ENCODE measurements at places on chromosomes 16 and 17. TPM values are rescaled to one million over a fixed set of nuclear protein-coding genes. Genes with fewer than 3 reads are reported as not detected.

COX4I1 gene
- 497 TPM for total RNA-seq

MTSS2 gene
- 39.7 TPM for total RNA-seq

TMIGD1 gene
- total RNA-seq, result not detected

ZG16 gene
- total RNA-seq, result not detected

C16orf92 gene
- total RNA-seq, result not detected

ESRP2 gene
- 44.6 TPM for total RNA-seq

CORO6 gene
- total RNA-seq, result 39.9 TPM

PARD6A gene
- total RNA-seq, result 2.3 TPM

GRCh38 chr16:80671281-80671849 is 130.6 kb downstream of the DYNLRB2 start:
- H3K4me1 ChIP-seq, result no peaks in the 10 kb centered on the region
- no peaks in the 10 kb centered on the region for H3K27me3 ChIP-seq
- H3K4me3 ChIP-seq, result no peak overlapping the region

DNA sequence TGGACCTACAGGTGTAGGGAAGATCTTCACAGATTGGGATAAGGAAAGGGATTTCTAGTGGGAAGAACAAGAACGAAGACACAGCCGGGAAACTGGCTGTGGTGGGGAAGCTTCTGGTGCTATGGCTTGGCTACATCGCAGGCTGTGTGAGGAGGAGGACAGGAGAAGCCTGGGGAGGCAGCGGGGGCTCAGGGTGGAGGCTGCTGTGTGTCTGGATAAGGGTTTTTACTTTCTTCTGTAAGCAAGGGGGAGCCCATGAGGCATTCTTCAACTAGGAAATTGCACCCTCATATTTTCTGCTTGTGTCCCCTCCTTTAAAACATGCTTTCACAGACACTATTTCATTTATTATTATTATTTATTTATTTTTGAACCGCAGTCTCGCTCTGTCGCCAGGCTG is 2.9 kb upstream of the RHBDF2 start:
- H3K4me1 ChIP-seq, result peaks cover 40% of the 10 kb centered on the region
- no peaks in the 10 kb centered on the region for H3K27me3 ChIP-seq
- no peak overlapping the region for H3K4me3 ChIP-seq
- no peak overlapping the region for H3K27ac ChIP-seq

- no peak overlapping the region for H3K27ac ChIP-seq
- H3K4me1 ChIP-seq, result peaks cover 16% of the 10 kb centered on the region
- no peaks in the 10 kb centered on the region for H3K27me3 ChIP-seq
Measured at GRCh38 chr17:67353929-67354574, 12.3 kb downstream of the PSMD12 start.

DNA sequence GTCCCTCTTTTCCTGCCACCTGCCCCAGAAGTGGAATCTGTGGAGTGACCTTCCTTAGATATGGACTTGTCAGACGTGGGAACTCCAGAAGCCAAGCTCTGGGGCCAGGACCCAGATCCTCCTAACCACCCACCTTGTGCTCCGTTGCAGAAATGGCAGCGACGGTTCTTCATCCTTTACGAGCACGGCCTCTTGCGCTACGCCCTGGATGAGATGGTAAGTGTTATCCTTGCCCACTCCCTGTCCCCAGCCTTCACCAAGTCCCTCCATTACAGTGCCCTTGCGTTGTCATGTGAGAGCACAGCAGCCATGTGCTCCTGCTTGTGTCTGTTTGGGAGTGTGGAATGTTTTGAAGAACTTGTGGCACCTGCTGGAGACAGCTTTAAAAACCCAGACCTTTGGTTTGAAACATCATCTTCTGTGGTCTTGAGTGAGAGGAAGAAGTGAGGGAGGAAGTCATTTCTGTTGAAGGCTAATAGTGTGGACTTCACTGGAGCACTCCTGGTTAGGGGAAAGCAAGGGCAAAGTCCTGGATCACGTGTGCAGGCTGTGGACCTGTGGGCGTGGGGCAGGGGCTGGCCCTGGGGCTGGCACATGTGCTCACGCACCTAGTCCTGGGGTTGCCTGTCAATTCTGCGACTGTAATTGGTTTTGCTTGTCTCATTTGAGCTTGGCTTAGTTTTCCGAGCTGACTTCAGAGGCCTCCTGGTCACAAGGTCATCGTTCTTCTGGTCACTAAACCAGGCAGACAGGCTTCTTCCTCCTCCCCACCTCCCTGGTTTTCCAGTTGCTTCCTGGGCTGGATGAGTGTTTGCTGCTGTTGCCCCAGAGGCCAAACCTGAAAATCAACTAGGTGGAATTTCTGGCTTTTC is 35.8 kb downstream of the MPRIP start:
- H3K27ac ChIP-seq, result peak overlapping the region; percentile 72
- peaks cover 30% of the 10 kb centered on the region for H3K4me1 ChIP-seq
- DNase-seq, result no peak
- no peaks in the 10 kb centered on the region for H3K27me3 ChIP-seq
- no peaks in the 10 kb centered on the region for H3K36me3 ChIP-seq
- no peak overlapping the region for H3K4me3 ChIP-seq

- H3K4me1 ChIP-seq, result peaks cover 36% of the 10 kb centered on the region
- H3K4me3 ChIP-seq, result no peak overlapping the region
- DNase-seq, result no peak
Measured at GRCh38 chr17:43841282-43841681, 5.7 kb upstream of the CD300LG start.

- H3K36me3 ChIP-seq, result no peaks in the 10 kb centered on the region
- DNase-seq, result no peak
- no peaks in the 10 kb centered on the region for H3K4me1 ChIP-seq
- H3K27me3 ChIP-seq, result no peaks in the 10 kb centered on the region
- no peak overlapping the region for H3K27ac ChIP-seq
- no peak overlapping the region for H3K4me3 ChIP-seq
Measured at GRCh38 chr17:50244771-50245170, 29.5 kb upstream of the TMEM92 start.

- no peaks in the 10 kb centered on the region for H3K4me1 ChIP-seq
- H3K4me3 ChIP-seq, result no peak overlapping the region
- H3K27ac ChIP-seq, result no peak overlapping the region
- no peaks in the 10 kb centered on the region for H3K27me3 ChIP-seq
- H3K36me3 ChIP-seq, result peaks cover 10% of the 10 kb centered on the region
Measured at GRCh38 chr17:66739553-66739952, 95.4 kb upstream of the CACNG5 start.

DNA sequence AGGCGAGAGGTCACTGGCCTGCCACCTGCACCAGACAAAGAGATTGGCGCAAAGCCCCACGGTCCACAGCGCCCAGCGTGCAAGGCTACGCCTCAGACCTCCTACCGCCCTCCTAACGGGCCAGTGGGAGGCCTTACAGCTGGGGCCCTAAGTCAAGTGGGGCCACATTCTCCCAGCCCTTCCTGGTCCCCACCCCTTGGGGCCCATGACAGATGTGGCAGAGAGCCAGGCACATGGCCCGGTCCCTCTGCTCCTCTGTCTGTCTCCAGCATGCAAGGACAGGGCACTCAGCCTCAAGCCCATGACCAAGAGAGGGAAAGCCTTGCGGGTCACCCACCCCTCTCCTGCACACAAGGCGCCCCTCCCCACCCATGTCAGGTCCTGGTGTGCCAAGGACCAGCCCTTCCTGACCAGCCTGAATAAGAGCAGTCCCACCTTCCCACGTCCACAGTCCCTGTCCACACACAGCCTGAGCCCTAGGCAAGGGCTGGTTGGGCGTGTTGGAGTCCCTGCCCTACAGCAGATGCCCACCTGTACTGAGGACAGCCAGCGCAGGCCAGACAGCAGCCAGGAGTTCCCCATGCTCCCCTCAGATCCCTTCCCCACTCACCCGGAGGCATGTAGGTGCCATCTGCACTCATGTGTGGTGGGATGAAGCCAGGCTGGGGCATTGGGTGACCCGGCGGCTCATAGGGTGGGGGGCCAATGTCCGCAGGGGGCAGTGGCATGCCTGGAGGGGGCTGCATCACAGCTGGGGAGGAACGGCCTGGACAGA is 25.3 kb downstream of the CDIP1 start:
- no peaks in the 10 kb centered on the region for H3K27me3 ChIP-seq
- no peak overlapping the region for H3K4me3 ChIP-seq
- peaks cover 22% of the 10 kb centered on the region for H3K4me1 ChIP-seq
- no peak for DNase-seq
- H3K36me3 ChIP-seq, result peaks cover 64% of the 10 kb centered on the region
- H3K27ac ChIP-seq, result no peak overlapping the region

GRCh38 chr16:11109566-11109965 is 146.4 kb downstream of the SOCS1 start:
- no peak for DNase-seq
- no peaks in the 10 kb centered on the region for H3K36me3 ChIP-seq
- peak overlapping the region; percentile 36 for H3K27ac ChIP-seq
- H3K27me3 ChIP-seq, result no peaks in the 10 kb centered on the region
- H3K4me3 ChIP-seq, result no peak overlapping the region

DNA sequence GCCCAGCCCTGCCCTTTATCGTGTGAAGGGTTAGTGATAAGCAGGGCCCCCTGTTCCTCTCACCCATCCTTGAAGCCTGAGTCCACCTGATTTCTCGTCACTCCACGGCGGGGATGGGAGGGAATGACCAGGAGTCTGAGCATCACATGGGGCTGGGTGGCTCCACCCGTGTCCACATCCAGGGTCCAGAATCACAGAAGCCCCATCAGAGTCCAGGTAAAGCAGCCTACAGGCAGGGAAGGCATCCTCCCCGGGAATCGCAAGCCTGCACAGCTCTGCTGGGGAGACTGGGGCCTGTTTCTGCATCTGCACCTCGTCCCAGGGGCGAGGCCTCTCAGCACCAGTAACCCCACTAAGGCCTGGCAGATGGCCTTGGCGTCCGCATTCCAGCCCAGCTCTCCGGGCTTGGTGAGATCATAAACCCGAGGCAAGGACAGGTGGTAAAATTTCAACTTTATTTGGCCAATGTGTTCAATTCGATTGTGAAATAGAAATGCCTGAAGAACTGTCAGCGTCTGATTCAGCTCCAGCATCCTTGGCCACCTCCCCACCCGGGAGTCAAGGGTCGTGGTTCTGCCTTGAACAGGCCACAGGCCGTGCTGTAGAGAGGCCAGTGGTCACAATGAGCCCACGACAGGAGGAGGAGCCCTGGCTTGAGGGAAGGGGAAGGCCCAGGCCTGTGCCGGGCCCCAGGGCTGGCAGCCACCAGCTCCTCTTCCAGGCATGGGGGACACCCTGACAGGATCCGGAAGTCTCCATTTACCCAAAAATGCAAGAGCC is 8.1 kb upstream of the PPP1R27 start:
- H3K36me3 ChIP-seq, result peaks cover 53% of the 10 kb centered on the region
- H3K4me1 ChIP-seq, result peaks cover 60% of the 10 kb centered on the region
- peak overlapping the region; percentile 91 for H3K27ac ChIP-seq

- no peak overlapping the region for H3K4me3 ChIP-seq
- no peaks in the 10 kb centered on the region for H3K36me3 ChIP-seq
- no peak for DNase-seq
- peaks cover 3% of the 10 kb centered on the region for H3K4me1 ChIP-seq
- H3K27ac ChIP-seq, result no peak overlapping the region
Measured at GRCh38 chr17:68705714-68706076, 104.5 kb upstream of the FAM20A start.

DNA sequence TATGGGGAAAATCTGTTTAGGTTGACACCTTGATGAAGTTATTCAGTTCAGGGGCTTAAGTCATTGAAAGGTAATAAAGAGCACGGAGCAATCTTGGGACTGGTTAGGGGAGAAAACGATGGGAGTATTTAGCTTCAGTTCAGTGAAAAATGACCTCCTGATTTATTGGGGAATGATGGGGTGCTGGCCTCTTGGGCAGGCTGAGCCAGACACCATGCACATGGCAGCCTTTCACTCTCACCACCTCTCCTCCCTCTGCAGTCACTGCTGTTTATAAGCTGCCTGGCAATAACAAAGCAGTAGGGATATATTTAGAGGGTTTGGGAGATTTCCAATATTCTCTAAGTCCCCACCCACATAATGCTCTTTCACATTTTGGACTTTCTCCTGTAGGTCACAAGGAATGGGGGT is 140.5 kb upstream of the HS3ST2 start:
- no peak for DNase-seq
- no peaks in the 10 kb centered on the region for H3K4me1 ChIP-seq
- no peak overlapping the region for H3K4me3 ChIP-seq
- no peaks in the 10 kb centered on the region for H3K27me3 ChIP-seq
- no peaks in the 10 kb centered on the region for H3K36me3 ChIP-seq

DNA sequence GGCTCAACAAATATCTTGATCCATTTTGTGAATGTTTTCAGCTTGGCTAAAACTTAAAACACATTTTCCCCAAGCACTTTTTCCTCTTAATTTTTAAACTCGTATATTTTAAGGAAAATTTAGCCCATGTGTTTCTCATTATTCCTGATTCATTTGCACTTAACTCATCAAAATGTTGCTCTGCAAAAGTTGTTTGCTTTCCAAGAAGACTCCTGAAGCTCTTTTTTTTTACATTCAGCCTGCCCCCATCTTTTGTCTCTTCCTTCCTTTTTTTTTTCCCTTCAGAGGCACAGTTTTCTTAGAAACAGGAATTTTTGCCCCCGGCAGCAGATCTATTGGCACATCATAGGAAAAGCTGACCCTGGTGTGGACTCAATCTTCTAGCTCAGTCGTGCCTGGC is 155.0 kb upstream of the SALL1 start:
- H3K36me3 ChIP-seq, result no peaks in the 10 kb centered on the region
- no peak overlapping the region for H3K4me3 ChIP-seq
- H3K4me1 ChIP-seq, result no peaks in the 10 kb centered on the region
- H3K27me3 ChIP-seq, result no peaks in the 10 kb centered on the region

- no peak for DNase-seq
- H3K36me3 ChIP-seq, result no peaks in the 10 kb centered on the region
- H3K27me3 ChIP-seq, result no peaks in the 10 kb centered on the region
Measured at GRCh38 chr17:52041123-52041617, 117.3 kb downstream of the CA10 start.

GRCh38 chr16:3638916-3639644 is 15.4 kb upstream of the DNASE1 start:
- H3K4me1 ChIP-seq, result peaks cover 7% of the 10 kb centered on the region
- H3K27ac ChIP-seq, result no peak overlapping the region
- no peak overlapping the region for H3K4me3 ChIP-seq
- no peaks in the 10 kb centered on the region for H3K27me3 ChIP-seq
- no peak for DNase-seq

GRCh38 chr17:38925263-38925995 is at the start of gene LASP1NB:
LASP1NB (plus strand) TSS chr17:38925614.
- H3K4me1 ChIP-seq, result peaks cover 8% of the 10 kb centered on the region
- DNase-seq, result no peak
- H3K4me3 ChIP-seq, result no peak within 1 kb of the TSS
- no peaks in the 10 kb centered on the region for H3K27me3 ChIP-seq

DNA sequence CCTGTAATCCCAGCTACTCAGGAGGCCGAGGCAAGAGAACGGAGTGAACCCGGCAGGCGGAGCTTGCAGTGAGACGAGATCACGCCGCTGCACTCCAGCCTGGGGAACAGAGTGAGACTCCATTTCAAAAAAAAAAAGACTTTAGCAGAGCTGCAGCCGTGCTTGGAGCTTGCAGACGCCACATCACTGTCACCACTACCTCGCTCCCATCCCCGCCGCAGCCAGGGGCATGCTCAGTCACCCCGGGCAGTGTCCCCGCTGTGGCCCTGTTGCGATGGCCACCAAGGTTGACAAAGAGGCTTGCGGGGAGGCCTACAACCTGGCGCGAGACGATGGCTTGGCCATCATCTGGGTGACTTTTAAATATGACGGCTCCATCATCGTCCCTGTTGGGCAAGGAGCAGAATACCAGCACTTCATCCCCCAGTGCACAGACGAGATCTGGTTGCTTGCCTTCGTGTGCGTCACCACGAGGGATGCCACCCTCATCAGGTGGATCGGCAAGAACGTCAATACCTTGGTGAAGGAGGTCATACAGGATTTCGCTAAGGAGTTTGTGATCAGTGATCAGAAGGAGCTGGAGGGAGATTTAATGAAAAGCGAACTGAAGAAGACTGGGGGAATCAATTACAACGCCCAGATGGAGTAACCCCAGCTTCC is 118.1 kb downstream of the TNFRSF13B start:
- no peaks in the 10 kb centered on the region for H3K4me1 ChIP-seq
- H3K27me3 ChIP-seq, result no peaks in the 10 kb centered on the region
- no peak overlapping the region for H3K4me3 ChIP-seq
- DNase-seq, result no peak

Data from esophagus squamous epithelium (tissue), 5 donors.